Activated naive CD8-positive, alpha-beta T cell treated with anti-CD3 and anti-CD28 coated beads, Interleukin-2, amount 10 ng/mL, durations not matched to agents 7 days and 5 days (primary cell): ENCODE measurements at places on chromosomes 12 and 14. TPM values are rescaled to one million over a fixed set of nuclear protein-coding genes. Genes with fewer than 3 reads are reported as not detected.

Gene SERPINA6
- not detected for total RNA-seq

Gene SYCP3
- total RNA-seq: 0.94 TPM

Gene ACACB
- total RNA-seq: 23.2 TPM

Gene ZDHHC22
- total RNA-seq: not detected

Gene ADAMTS20
- total RNA-seq: not detected

Gene SNX6
- 78.3 TPM for total RNA-seq

Gene NANOG
- total RNA-seq: not detected

Gene OR4Q2
- not detected for total RNA-seq

Gene TPH2
- not detected for total RNA-seq

Gene SLC6A13
- total RNA-seq: 0.69 TPM

Gene NUAK1
- not detected for total RNA-seq
